CD14-positive monocyte (primary cell): ENCODE measurements at places on chromosomes 5 and 9.

DNA sequence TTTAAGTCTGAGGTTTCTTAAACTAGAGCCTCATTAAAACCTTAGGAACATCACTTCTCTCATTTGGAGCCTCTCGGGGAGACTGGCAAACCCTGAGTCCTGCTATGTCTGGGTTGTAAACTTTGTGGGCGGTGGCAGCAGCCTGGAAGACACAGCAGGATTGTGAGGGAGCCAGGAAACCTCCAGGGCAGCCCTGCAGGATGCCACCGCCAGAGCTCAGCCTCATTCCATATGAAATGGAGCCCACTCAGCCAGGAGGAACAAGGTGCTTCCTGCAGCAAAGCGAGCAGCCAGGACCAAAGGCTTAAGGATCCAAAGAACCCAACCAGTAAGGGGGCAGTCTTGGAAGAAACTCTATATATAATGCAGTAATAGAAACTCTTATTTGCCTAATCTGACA is 37.9 kb upstream of the IDNK start:
- no peak for DNase-seq

DNA sequence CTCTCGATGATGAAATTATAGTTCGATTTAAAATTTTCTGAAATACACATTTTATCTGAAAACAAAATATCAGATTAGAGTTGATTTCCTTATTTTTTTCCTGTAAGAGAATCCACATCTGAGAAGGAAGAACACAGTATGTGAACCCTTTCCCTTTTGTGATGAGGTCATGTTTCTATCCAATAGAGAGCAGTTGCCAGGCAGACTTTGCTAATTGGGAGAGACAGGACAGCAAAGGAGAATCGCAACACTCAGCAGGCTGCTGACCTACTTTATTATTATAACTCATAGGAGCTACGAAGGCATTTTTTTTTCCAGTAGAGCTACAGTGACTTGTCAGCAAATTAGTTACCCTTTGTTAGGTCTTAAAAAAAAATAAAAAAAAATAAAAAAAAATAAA is 242.1 kb downstream of the HCN1 start:
- DNase-seq, result no peak

- no peak for DNase-seq
Observed at GRCh38 chr5:165859251-165859650, 2353.8 kb downstream of the MAT2B start.

DNA sequence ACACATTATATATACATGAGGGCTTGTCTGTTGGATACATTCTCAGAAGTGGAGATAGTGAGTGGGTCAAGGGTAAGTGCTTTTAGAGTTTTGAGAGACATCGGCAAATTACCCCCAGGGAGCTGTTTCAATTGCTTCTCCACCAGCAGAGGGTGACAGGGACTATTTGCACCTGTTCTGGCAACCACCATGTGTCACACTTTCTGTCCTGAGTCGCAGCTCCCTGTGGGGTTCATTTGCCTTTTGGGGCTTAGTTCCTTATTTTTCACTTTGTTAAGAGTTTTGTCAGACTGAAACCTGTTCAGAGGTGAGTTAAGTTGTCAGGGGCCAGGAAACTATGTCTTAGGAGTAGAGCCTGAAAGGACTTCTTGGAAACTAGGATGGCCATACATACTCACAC is 20.1 kb upstream of the SLC36A1 start:
- DNase-seq, result no peak

- DNase-seq, result no peak
Observed at GRCh38 chr9:35002623-35003022, 13.1 kb downstream of the DNAJB5 start.

DNA sequence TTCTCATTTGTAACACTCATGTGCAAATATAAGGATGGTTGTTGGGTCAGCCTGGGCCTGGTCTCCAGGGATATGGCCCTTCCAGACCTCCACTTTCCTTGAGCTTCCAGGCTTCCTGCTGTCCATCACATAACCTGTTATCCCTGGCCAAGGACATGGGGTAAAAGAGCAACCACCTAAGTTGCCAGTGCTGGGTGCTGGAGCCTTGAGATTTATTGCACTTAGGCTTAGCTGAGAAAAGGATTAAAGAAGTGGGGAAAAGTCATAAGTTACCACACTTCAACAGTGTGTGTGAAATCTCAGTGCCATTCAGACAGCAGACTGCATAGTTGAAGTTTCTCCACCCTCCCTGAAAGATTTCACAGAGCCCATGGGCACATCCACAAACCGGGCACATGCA is 58.6 kb upstream of the PANK3 start:
- DNase-seq, result no peak

GRCh38 chr5:123282444-123282843 is 140.8 kb downstream of the CEP120 start:
- DNase-seq, result no peak

GRCh38 chr5:154276973-154277331 is 86.4 kb downstream of the GALNT10 start:
- DNase-seq, result no peak

- DNase-seq, result no peak
Observed at GRCh38 chr5:160835818-160836528, 16.0 kb downstream of the ATP10B start.

GRCh38 chr9:77472646-77473045 is 175.5 kb downstream of the GNA14 start:
- DNase-seq, result no peak

DNA sequence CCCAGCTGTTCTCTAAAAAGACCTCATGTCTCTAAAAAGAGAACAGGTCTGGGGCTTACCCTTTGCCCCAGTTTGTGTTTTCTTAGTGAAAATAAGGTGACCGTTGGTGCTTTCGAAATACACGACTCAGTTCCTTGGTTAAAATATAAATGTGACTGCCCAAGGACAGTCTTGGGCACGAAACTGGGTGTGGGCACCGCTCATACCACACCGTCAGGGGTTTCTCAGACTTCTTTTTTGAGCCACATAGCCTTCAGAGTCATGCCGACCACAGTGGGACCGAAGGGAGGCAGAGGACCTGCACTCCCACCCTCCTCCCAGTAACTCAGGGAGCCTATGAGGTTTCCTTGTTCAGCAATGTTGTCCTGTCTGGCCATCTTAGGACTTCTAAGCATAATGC is 6.5 kb downstream of the SNX18 start:
- DNase-seq, result no peak

DNA sequence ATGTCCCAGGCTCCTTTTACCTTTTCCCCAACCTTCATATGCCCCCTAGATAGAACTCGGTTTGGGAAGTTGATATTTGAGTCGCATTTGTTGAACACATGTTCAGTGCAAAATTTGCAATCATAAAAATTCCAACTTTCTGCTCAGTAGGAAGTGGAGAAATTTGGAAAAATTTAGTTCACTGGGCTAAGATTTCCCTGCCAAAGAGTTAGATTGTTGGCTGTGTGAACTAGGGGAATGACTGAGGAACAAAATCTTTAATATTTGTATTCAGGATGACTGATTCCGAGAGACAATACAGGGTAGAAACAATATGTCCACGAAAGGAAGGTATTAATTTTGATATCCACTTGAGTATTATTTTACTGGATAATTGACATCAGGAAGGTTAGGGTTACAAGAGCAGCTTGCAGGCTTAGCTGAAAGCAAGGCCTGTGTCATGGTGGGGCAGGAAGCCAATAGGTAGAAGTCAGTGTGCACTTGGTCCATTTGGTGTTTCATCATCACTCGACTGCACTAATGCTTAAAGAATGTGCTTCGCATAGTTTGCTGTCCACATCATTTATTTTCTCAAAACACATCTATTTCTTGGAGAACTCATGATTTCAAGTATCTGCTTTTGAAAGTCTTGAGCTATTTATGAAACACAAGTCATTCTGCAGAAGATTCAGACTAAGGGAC is 59.4 kb upstream of the GNA14 start:
- no peak for DNase-seq

GRCh38 chr5:116375926-116376325 is 198.7 kb downstream of the SEMA6A start:
- DNase-seq, result no peak

DNA sequence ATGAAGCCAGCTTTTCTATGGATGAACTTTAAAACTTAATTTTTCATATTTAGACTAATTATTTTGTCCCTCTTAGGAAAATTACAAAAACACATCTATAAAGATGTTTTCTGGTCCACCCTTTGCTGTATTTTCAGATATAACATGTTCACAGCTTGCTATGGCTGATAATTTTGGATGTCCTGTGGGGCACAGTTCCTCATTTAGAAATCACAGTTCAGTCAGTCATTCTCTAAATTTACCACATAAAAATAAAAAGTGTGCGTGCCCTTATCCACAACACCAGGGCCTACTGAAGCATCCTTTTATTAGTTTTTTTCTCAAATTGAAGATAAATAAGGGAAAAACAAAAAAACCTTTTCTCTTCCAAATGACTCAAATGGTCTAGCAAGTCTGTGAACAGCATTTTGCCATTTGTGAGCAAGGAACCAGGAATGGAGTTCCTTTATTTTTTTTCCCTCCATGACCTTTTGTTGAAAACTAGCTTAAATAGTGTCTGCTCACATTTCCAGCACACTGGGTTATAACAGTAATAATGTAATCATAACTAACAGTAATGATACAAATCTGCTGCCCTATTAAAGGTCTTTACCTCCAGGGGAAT is 87.1 kb downstream of the CEMIP2 start:
- no peak for DNase-seq

DNA sequence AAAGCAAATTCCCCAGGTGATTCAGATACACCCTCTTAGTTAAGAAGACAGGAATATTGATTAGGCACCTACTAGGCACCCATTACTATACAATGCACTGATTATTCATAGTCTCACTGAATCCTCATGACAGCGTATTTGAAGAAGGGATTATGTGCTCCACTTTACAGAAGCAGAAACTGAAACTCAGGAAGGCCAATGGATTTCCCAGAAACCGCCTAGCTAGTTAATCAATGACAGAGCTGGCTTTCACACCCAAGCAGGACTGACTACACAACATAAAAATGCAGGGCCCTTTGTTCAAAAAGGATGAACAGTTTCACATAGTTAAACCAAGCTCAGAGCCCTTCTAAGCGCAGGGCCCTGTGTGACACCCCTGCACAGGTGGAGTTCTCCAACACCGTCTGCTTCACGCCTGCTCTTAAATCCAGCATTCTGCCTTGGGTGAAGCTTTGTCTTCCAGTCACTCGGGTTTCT is 117.3 kb downstream of the TTLL11 start:
- no peak for DNase-seq

- no peak for DNase-seq
Observed at GRCh38 chr5:2538169-2538568, 213.3 kb downstream of the IRX2 start.

DNA sequence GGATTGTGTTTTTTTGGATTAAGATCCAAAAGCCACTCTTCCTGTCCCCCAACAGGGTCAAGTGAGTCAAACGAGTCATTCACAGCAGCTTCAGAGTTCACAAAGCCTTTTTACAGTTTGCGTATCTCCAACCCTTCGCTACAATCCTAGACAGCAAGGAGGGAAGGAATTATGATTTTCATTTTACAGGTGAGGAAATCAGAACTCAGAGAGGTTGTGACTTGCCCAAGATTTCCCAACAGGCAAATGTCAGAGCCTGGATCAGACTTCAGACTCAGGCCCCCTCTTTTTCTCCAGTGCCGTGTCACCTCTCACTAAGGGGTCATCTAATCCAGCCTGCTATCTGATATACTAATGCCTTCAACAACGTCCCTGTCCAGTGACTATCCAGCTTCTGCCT is 72.1 kb upstream of the XPA start:
- no peak for DNase-seq

DNA sequence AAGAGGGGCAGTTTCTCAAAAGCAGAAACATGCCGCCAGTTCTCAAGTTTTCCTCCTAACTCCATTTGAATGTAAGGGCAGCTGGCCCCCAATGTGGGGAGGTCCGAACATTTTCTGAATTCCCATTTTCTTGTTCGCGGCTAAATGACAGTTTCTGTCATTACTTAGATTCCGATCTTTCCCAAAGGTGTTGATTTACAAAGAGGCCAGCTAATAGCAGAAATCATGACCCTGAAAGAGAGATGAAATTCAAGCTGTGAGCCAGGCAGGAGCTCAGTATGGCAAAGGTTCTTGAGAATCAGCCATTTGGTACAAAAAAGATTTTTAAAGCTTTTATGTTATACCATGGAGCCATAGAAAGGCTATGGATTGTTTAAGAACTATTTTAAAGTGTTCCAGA is 142.8 kb downstream of the NTRK2 start:
- no peak for DNase-seq

DNA sequence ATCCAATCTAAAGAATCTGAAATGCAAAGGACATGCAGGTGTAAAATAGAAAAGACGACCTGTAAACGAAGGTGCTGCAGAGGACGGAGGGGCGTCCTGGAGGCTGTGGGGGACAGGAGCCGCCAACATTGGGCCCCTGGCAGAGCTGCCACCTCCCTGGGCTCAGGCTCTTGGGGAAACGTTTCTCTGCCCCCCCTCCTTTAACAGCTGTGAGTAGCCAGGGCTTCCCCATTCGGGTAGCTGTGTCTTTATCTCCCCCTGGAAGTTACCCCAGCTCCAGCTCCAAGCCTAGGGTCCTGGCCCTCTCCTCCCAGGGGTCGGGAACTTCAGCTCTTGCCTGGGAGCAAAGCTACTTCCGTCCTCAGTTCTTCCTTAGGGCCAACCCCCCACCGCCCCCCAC is 51.5 kb downstream of the PSD2 start:
- no peak for DNase-seq

- DNase-seq, result no peak
Observed at GRCh38 chr5:909086-909485, 16.4 kb downstream of the TRIP13 start.

GRCh38 chr9:16970321-16970720 is 99.9 kb upstream of the BNC2 start:
- no peak for DNase-seq

- DNase-seq, result no peak
Observed at GRCh38 chr9:134720796-134721195, 79.2 kb downstream of the COL5A1 start.

DNA sequence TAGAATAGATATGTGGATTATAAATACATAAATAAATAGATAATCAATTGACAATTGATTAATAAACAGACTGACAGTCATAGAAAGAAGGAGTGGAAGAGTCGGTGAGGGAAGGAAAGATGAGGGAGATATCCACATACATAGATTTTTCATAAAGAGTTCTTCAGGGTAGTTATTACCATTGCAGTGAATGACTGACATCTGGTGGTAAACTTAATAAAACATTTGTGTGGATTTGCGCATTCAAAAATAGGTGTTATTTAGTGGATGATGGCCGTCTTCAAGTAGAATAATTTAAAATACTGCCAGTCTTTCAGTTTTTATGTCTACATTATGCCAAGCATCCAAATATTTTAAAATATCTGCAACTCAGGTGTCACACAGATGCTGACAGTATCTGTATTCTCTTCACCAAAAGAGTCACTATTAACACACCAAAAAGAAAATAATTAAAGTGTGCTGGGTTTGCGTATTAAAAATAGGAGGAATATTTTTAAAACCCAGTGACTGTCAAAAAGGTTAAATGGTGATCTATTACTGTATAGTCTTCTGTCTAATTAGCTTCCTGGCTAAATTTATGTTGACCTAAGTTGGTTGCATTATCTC is 78.8 kb downstream of the GIN1 start:
- DNase-seq, result peak; percentile 3

GRCh38 chr5:11897781-11898180 is 6.5 kb downstream of the CTNND2 start:
- DNase-seq, result no peak

- DNase-seq, result no peak
Observed at GRCh38 chr9:99030610-99031109, 74.3 kb upstream of the TGFBR1 start.
